Caki2 (cell line): ENCODE measurements at places on chromosomes 12 and 14.

GRCh38 chr12:120125029-120125428 lies 8.5 kb upstream of the RAB35 start:
- DNase-seq = no peak

- DNase-seq = no peak
Measured at GRCh38 chr14:51715742-51716141, 64.0 kb downstream of the FRMD6 start.

GRCh38 chr12:106590601-106591000 lies 7.8 kb downstream of the RFX4 start:
- no peak for DNase-seq

GRCh38 chr12:80698256-80698655 lies 9.2 kb upstream of the MYF6 start:
- no peak for DNase-seq

DNA sequence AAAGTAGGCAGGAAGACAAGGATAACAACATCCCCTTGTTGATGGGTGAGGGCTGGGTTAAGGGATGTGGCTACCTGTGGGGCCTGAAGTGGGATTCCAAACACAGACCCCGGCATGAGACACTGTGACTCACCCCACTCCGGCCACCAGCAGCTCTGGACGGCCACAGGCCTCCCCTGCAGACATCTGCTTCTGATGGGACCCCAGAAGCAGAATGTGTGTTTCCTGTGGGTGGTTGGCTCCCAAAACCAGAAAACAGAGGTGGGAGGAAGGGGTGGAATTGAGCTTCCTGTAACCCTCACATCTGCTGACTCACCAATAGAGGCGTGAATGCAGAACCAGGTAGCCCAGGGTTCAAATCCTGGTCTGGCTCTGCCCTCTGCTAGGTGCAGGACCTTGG lies 216.6 kb upstream of the PWP1 start:
- DNase-seq = no peak
